Activated CD4-positive, alpha-beta T cell treated with anti-CD3 and anti-CD28 coated beads for 24 hours (primary cell): ENCODE measurements at places on chromosomes 13 and 19.
A peak's percentile ranks its signal among the peaks of the same experiment; 100 is the strongest.

- no peak for DNase-seq
These were observed 752.8 kb downstream of the LIG4 start for GRCh38 chr13:107462501-107462900.

GRCh38 chr13:107020393-107020792, 452.5 kb upstream of the ARGLU1 start:
- no peak for DNase-seq

GRCh38 chr13:67341406-67341805, 111.3 kb upstream of the PCDH9 start:
- DNase-seq, result no peak

GRCh38 chr19:10021863-10022262, 8.6 kb downstream of the RDH8 start:
- no peak for DNase-seq

DNA sequence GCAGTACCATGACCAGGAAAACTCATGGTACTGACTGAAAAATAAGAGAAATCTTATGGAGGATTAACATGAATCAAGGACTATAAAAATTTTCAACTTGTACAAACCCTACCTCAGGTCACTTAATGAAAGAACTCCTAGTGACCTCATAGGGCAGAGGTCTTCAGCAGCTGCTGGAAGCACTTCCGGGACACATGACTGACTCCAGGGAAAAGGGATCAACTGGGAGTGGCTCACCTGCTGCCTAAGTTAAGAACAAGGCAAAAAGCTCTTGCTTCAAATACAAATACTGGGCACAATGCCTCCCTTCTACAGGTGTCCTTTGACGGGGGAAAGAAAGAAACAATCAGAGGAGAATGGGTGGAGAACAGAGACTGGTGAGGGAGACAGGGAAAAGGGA, 18.6 kb downstream of the DOCK9 start:
- no peak for DNase-seq

GRCh38 chr19:36837176-36837905, 846 bp downstream of the ZNF790 start:
- no peak for DNase-seq

- DNase-seq, result no peak
These were observed 33.3 kb downstream of the IGFL2 start for GRCh38 chr19:46181388-46181779.

DNA sequence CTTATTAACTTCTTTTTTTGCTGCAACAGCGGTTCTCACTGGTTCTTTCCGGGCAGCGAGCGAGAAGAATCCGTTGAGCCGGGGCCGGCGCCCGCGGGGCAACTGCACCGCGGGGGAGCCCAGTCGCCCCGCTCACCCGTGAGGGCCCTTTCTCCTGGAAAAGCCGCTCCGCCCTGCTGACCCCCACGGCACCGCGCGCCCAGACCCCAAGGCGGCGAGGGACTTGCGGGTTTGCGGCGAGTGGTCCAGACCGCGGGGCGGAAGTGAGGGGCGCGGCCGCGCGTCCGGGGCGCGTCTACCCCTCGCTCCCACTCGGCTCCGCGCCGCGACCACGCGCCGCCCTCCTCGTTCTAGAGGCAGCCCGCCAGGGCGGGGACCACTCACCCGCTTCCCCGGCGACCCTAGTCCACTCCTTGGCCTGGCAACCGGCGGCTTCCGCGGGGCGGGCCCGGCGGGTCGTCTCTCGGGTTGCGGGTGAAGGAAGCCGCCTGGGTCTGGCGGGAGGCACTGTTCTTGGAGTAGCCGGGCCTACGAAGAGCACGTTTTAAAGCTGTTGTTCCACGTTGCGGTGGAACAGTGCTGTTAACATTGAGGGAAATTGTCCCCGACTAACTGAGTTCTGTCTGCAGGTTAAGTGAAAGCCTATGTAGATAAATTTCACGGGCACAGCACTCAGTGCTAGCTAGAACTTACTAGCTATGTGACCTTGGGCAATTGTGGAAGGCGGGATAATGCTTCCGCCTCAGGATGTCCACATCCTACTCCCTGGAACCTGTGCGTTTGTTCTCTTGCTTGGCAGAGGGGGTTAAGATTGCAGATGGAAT, at the start of gene NEK3:
Gene NEK3, minus strand, starts transcription at position 439 of the 824 bp plus-strand sequence. CDS start 3,406 bp downstream, outside the sequence.
- peak; percentile 39 for DNase-seq

DNA sequence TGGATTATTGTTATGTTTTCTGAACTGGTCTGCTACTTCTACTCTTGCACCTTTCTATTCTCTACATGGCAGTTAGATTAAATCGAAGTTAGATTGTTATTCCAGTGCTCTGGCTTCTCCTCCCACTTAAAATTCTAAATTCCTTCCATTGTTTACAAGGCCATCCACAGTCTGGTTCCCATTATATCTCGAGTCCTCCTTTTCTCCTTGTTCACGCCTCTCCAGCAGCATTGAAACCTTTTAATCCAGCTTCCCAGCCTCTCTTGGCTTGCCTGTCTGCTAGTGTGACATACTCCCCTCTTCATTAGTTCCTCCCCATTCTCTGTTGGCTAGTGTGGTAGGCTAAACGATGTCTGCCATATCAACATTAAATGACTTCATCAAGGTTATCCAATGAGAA, 54.5 kb downstream of the DNAJC15 start:
- DNase-seq, result no peak

DNA sequence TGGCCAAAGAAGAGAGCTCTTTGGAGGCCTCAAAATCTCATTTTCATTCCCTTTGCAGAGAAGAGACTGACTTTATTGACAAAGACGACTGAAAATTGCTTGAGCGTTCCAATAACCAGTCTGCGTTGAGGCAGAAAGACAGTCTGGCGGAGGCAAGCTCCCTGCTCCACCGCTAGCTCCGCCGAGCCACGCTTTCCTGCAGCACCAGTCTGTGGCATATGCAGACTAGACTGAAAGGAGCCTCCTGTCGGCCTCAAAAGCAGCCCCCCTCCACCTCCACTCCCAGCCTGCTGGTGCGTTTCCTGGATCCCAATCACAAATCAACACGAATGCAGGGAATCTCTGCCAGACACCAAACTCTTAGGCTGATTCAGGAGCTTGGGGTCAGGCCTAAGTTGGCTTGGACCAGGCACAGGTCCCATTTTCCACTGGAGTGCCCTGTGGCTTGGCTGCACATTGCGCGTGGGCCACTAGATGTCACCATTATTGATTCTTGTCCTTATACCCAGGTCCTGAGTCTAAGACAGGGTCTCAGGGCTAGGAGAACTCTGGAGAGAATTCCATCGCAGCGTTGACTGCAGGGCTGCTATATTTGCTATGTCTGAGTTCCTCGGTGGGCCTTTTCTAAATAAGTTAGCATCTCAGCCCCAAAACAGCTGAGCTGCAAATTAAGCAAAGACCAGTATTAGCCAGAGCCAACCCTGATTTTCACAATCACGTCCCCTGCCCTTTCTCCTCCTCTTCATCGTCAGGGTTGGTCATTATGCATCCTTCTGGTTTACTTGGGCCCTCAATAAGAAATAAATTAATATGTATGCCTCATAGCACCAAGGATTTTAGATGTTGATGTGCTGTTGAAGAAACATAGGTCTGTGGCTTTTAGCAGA, 5.2 kb upstream of the ZNF507 start:
- DNase-seq, result peak; percentile 29

- no peak for DNase-seq
These were observed 9.6 kb upstream of the KPTN start for GRCh38 chr19:47493378-47494210.

- no peak for DNase-seq
These were observed 25.7 kb upstream of the FREM2 start for GRCh38 chr13:38661010-38661675.

DNA sequence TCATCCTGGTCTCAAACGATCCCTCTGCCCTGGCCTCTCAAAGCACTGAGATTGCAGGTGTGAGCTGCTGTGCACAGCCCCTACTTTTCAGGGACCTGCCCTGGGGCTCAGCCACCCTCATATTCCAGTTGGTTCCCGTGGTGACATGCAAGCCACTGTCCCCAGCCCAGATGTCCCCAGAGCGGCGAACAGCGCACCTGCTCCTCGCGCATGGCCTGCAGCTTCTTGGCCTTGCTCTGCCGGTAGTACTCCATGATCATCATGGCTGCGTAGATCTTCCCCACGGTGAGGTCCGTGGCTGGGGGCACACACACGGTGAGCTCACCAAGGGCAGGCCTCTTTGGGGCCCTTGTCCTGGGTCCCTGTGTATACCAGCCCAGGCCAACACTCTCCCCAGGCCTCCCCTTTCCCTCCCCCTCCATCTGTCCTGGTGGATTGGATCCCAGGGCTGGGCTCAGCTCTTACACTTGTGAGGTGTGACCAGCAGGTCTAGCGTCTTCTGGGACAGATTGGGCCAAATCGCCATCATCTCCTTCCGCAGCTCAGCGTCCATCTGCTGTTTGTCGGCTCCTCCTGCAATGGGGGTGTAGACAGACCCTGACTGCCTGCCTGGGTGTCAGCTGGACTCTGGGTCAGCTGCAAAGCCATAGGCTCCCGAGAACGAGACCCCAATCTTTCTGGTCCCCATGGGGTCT, 64.0 kb downstream of the IER2 start:
- DNase-seq, result no peak

DNA sequence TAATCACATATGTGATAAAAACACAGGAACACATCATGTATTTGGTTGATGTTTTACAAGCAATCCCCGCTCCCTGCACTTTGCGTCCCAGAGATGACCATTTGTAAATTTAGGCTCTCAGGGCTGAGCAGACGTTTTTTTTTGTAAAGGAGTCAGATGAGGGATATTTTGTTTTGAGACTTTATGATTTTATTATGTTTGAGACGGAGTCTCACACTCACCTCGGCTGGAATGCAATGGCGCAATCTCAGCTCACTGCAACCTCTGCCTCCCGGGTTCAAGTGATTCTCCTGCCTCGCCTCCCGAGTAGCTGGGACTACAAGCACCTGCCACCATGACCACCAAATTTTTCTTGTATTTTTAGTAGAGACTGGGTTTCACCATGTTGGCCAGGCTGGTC, 1.4 kb downstream of the TLE6 start:
- DNase-seq, result no peak

DNA sequence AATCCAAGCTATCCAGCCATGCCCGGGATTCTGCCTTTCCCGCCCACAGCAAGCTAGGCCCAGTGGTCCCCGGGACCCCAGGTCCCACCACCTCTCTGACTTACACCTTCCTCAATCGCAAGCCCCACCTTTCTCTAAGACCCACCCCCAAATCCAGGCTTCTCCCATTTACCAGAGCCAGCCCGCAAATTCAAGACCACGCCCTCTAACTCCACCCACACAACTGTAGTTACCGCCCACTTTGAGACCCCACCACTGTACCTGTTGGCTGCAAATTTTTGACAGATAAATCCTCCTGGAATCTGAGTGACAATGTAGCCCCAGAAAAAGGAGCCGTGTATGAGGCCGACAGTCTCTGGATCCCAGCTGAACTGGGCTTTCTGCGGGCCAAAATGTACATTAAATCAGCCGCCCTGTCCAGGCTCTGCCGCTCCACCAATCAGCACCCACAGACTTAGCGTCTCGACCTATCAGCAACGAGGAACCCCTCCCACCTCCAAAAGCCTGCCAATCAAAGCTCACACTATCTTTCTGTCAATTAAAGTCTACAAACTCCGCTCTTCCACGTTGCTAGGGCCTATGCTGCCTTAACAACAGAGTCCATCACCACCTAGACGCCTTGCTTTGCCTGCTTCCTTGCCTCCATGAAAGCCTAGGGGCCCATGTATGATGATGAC, 6.3 kb downstream of the SLC17A7 start:
- DNase-seq, result no peak

DNA sequence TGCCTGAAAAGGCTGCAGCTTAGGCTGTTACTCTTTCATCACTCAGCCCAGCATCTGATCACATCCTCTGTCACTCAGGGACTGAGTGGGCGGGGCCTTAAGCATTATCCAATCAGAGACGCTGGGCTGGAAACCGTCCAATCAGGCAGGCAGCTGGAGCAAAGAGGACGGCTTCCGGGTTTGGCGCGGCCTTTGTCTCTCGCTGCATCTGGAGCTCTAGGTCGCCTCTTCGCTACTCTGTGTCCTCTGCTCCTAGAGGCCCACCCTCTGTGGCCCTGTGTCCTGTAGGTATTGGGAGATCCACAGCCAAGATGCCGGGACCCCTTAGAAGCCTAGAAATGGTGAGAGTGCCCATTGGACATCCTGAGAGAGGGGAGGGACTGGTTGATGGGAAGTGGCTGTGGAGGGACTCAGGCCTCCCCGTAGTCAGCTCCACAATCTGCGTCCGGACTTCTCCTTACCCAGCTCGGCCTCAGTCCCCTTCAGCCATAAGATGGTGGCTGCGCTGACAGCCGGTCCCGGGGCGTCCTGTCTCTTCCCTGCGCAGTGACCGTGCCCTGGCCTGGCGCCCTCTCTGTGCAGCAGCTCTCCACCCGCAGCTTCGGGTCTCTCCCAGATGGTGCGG, at the start of gene ZNF486:
Gene ZNF486, plus strand, starts transcription at position 195 of the 625 bp plus-strand sequence. Its CDS starts 117 bp downstream, at position 312.
- DNase-seq, result peak; percentile 87

DNA sequence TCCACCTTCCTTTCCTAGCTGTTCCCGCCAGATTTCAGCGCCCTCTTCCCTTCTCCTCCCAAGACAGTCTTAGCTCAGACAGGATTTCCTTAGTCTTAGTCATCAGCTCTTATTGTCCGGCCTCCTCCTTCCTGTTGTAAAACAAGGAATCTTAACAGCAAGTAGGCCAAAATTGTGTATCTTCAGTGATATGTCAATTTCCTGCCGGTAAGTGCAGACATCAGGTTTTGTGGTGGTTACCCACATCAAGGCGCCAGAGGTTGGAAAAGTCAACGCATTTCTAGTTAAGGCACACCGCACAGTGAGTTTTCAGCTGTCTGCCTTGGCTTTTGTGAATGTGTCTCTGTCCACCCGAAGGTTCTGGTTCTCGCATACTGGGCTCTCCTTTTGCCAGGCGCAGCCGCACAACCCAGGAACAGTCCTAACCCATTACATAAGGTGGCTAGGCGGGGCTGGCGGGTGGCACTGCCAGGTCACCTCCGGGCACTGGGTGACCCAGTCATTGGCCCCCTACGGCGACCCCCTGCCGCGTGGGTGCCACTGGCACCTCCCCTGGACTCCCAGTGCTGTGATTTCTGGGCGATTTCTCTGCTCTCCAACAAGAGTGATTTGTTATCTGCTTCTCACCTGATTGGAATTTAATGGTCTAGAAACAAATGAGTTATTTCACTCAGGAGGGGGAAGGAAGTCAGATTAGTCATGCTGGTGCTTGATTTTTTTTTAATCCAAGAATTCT, 12.9 kb downstream of the COL4A2 start:
- peak; percentile 20 for DNase-seq

GRCh38 chr13:59748046-59748445, 415.7 kb downstream of the DIAPH3 start:
- DNase-seq, result no peak

GRCh38 chr19:12872941-12873890, 8.0 kb downstream of the DNASE2 start:
- DNase-seq, result peak; percentile 23

GRCh38 chr13:80562433-80563156, 221.7 kb upstream of the SPRY2 start:
- DNase-seq, result no peak

- DNase-seq, result no peak
These were observed at the start of gene TMC4 for GRCh38 chr19:54172471-54173358. Gene TMC4 (minus strand): TSS chr19:54173160. CDS start chr19:54173117, 43 bp downstream.

- DNase-seq, result no peak
These were observed 33.0 kb downstream of the MIPEP start for GRCh38 chr13:23856008-23856750.

- DNase-seq, result no peak
These were observed 3.7 kb upstream of the PDE4C start for GRCh38 chr19:18229915-18230314.

GRCh38 chr13:65932587-65933239, 1297.4 kb downstream of the PCDH9 start:
- DNase-seq, result no peak

- peak; percentile 48 for DNase-seq
These were observed 27.7 kb downstream of the GADD45B start for GRCh38 chr19:2503521-2504109.
